ENCODE measurements at places on chromosomes 11 and 22.

GRCh38 chr11:47912843-47913437, 64.8 kb upstream of the NUP160 start:
- no peak for DNase-seq

- no peak for DNase-seq
These were observed 57.4 kb downstream of the CLMP start for GRCh38 chr11:123137431-123138224.

DNA sequence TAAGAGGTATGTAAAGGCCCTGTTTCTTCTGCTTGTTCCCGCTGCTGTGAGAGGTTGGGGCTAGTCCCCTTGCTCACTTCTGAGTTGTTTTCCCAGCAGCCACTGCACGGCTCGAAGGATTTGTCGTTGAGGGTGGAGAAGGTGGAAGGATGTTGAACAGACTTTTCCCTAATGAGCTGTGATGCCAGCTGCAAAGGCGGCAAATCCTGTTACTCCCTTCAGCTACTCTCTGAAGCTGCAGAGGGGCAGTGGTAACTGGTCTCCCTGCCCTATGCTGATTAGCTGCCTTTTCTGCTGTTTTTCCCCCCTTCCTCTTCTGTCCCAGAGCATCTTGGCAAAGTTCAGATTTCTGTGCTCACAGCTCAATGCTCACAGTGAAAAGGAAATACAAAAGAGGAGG, 90.4 kb upstream of the SLC25A18 start:
- no peak for DNase-seq

GRCh38 chr22:49767355-49768062, 60.2 kb downstream of the BRD1 start:
- DNase-seq = peak; percentile 59

DNA sequence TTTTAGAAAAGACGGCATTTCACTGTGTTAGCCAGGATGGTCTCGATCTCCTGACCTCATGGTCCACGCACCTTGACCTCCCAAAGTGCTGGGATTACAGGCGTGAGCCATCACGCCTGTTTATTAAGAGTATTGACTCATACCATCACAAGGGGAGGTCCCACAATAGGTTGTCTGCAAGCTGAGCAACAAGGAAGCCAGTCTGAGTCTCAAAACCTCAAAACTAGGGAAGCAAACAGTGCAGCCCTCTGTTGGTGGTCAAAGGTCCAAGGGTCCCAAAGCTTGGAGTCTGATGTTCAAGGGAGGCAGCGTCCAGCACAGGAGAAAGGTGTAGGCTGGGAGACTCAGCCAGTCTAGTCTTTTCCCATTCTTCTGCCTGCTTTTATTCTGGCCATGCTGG, 32.8 kb upstream of the LDLRAD3 start:
- DNase-seq = no peak

- peak; percentile 48 for DNase-seq
These were observed 1.0 kb upstream of the ZNF143 start for GRCh38 chr11:9459667-9460321.

GRCh38 chr22:41217553-41218157, 12.5 kb downstream of the L3MBTL2 start:
- peak; percentile 64 for DNase-seq

DNA sequence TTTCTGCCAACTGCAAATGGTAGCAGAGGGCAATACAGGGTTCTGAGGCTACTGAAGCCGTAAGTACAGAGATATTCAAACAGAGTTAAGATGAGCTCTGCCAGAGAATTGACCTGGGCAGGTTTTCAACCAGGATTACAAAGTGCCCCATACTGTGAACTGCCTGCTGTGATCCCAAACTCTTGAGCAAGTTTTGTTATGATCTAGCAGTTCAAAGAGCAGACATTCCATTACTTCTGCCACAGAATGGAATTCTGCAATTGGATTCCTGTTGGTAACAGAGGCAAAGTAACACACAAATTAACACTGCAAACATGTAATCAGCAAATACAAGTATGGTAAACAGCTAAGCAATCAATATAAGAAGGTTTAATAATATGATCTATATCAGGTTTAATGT, 31.2 kb downstream of the ALG9 start:
- DNase-seq = no peak

GRCh38 chr11:62062223-62062861, 61.5 kb upstream of the INCENP start:
- no peak for DNase-seq
